ENCODE measurements at places on chromosomes 12 and 14. TPM values are rescaled to one million over a fixed set of nuclear protein-coding genes. Genes with fewer than 3 reads are reported as not detected.

FGF23 gene
- not detected for polyA plus RNA-seq

MAP1LC3B2 gene
- polyA plus RNA-seq: 6.9 TPM

KICS2 gene
- 10.6 TPM for polyA plus RNA-seq

CLEC7A gene
- polyA plus RNA-seq: 1.9 TPM

ATXN7L3B gene
- polyA plus RNA-seq: 20.3 TPM

All from IgD-negative memory B cell (primary cell).